ENCODE measurements at places on chromosomes 2 and 18. TPM values are rescaled to one million over a fixed set of nuclear protein-coding genes. Genes with fewer than 3 reads are reported as not detected.

DNA sequence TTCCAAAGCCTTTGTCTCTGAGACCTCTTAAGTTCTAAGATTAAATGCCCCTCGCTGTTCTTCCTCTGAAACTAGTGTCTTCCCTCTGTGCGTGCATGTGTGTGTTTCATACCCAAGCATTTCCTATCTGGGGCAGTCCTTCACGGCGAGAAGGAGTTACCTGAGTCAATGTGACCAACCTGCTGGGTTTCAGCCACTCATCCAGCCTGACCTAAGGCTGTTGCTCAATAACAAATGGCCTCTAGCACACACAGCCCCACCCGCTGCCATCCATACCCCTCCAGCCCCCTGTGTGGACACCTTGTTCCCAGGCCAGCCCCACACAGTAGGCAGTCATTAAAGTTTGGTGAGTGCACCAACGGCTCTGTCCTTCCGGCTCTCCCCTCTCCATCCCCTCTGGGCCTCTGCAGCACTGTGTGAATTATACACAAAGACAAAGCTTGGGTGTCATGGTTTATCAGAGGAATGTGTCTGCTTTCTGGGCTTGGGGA, 53.8 kb upstream of the FOSL2 start:
- H3K27me3 ChIP-seq: no peaks in the 10 kb centered on the region
- H3K27ac ChIP-seq: no peak overlapping the region
- no peak for DNase-seq
- H3K4me1 ChIP-seq: peaks cover 5% of the 10 kb centered on the region
- no peaks in the 10 kb centered on the region for H3K36me3 ChIP-seq
- H3K4me3 ChIP-seq: no peak overlapping the region

- no peaks in the 10 kb centered on the region for H3K36me3 ChIP-seq
- no peak overlapping the region for H3K4me3 ChIP-seq
Observed at GRCh38 chr2:204507636-204508035, 37.6 kb upstream of the PARD3B start.

Gene MTERF4
- 24.7 TPM for total RNA-seq

Gene SP140
- total RNA-seq: 6.7 TPM

GRCh38 chr2:104678181-104678580, 175.7 kb upstream of the POU3F3 start:
- no peak for DNase-seq
- H3K27ac ChIP-seq: no peak overlapping the region
- H3K36me3 ChIP-seq: no peaks in the 10 kb centered on the region
- no peaks in the 10 kb centered on the region for H3K4me1 ChIP-seq

DNA sequence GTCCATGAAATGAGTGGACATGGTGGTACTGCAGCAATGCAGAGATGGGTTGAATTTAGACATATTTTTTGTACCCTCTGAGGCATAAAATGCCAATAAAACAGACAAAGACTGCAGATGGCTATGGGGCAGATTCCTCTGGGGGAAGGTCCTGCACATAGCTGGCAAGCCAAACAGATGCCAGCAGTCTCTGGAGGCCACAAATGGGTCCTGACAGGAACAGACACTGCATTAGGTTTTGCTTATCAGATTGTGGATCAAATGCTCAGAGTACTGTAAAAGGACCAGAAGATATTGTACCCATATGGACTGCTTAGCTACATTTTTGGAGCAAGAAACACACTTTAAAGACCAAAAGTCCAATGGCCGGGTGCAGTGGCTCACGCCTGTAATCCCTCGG, 40.9 kb upstream of the ORC2 start:
- no peaks in the 10 kb centered on the region for H3K27me3 ChIP-seq
- no peak overlapping the region for H3K4me3 ChIP-seq
- DNase-seq: no peak
- H3K36me3 ChIP-seq: peaks cover 21% of the 10 kb centered on the region
- H3K27ac ChIP-seq: no peak overlapping the region

DNA sequence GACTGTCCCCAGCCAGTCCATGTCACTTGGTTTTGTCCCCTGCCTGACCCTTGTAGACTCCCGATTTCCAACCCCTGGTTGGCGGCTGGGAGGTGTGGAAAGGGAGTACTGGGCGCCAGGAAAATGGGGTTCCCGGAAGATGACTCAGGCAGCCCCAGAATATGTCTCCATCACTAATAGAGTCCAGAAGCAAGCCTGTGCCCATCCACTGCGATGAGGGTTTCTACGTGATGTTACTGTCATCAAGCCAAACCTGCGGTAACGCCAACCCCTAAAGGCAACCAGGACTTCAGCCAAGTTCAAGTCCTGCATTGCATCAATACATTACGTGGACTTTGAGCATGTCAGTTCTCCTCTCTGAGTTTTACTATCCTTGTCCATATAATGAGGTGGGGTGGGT, 62.0 kb upstream of the TAF1B start:
- no peak overlapping the region for H3K27ac ChIP-seq
- no peaks in the 10 kb centered on the region for H3K27me3 ChIP-seq
- H3K4me1 ChIP-seq: peaks cover 4% of the 10 kb centered on the region
- DNase-seq: no peak
- H3K36me3 ChIP-seq: no peaks in the 10 kb centered on the region

Gene PDIA6
- total RNA-seq: 129 TPM

- no peak overlapping the region for H3K27ac ChIP-seq
- no peaks in the 10 kb centered on the region for H3K27me3 ChIP-seq
- no peak overlapping the region for H3K4me3 ChIP-seq
- H3K36me3 ChIP-seq: no peaks in the 10 kb centered on the region
Observed at GRCh38 chr18:68739462-68739861, 24.6 kb upstream of the TMX3 start.

DNA sequence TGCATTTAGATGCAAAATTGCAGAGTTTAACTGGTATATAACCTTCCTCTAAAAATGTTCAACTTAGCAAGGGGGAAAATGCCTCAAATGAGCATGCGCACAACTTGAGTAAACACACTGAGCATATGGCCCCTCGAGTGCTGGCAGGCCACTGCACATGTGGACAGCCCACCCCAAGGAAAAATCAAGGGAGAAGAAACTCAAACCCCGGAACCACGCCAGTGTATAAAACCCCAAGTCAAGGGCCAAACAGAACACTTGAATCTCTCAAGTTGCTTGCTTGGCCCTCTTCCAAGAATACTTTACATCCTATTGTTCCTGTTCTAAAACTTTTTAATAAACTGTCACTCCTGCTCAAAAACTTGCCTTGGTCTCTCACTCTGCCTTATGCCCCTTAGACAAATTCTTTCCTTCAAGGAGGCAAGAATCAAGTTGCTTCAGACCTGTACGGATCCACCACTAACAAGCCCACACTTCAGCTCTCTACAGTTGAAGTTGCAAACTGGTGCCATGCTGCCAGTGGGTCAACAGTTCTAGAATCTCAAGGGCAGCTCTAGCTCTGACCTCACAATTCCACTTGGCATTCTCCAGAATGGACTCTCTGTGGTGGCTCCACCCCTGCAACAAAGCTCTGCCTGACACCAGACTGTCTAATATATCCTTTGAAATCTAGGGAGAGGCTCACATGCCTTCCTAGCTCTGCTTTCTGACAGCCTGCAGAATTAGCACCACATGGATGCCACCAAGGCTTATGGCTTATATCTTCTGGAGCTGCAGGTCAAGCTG, 38.9 kb downstream of the HIBCH start:
- H3K27ac ChIP-seq: no peak overlapping the region
- no peak overlapping the region for H3K4me3 ChIP-seq
- no peaks in the 10 kb centered on the region for H3K27me3 ChIP-seq
- no peaks in the 10 kb centered on the region for H3K4me1 ChIP-seq
- no peaks in the 10 kb centered on the region for H3K36me3 ChIP-seq

- H3K27ac ChIP-seq: no peak overlapping the region
- H3K36me3 ChIP-seq: no peaks in the 10 kb centered on the region
- DNase-seq: no peak
- H3K27me3 ChIP-seq: no peaks in the 10 kb centered on the region
- H3K4me3 ChIP-seq: no peak overlapping the region
Observed at GRCh38 chr2:29910465-29910864, 10.9 kb downstream of the ALK start.

Gene CNGA3
- total RNA-seq: 0.40 TPM

Gene LHCGR
- total RNA-seq: 0.26 TPM

GRCh38 chr2:178385595-178386148, 65.3 kb downstream of the PRKRA start:
- H3K36me3 ChIP-seq: no peaks in the 10 kb centered on the region
- H3K4me3 ChIP-seq: no peak overlapping the region
- H3K27ac ChIP-seq: no peak overlapping the region
- no peaks in the 10 kb centered on the region for H3K4me1 ChIP-seq
